ENCODE measurements at places on chromosomes 11 and 22. TPM values are rescaled to one million over a fixed set of nuclear protein-coding genes. Genes with fewer than 3 reads are reported as not detected.

The AQP11 gene
- total RNA-seq: 0.65 TPM

The OR8H2 gene
- not detected for total RNA-seq

The SPI1 gene
- not detected for total RNA-seq

The ISX gene
- not detected for total RNA-seq

The SUSD2 gene
- total RNA-seq: 25.3 TPM

The SCGB2A2 gene
- not detected for total RNA-seq

The OR51B4 gene
- total RNA-seq: not detected

The FOLR1 gene
- total RNA-seq: not detected

The DDTL gene
- total RNA-seq: not detected

The ELF5 gene
- total RNA-seq: not detected

The MED17 gene
- total RNA-seq: 24.4 TPM

The TOLLIP gene
- total RNA-seq: 32.6 TPM

The TREH gene
- not detected for total RNA-seq

The TPST2 gene
- total RNA-seq: 20.9 TPM

The FOSL1 gene
- 37.7 TPM for total RNA-seq

The OR4D5 gene
- total RNA-seq: not detected

The CCS gene
- 50.4 TPM for total RNA-seq

The TTC36 gene
- total RNA-seq: not detected

The ZFPL1 gene
- 67.3 TPM for total RNA-seq

The C1QTNF4 gene
- total RNA-seq: 0.90 TPM

The CLMP gene
- total RNA-seq: 178 TPM

The OR51B5 gene
- not detected for total RNA-seq

The EMSY gene
- total RNA-seq: 9.2 TPM

The BRSK2 gene
- 0.16 TPM for total RNA-seq

The POU2AF2 gene
- not detected for total RNA-seq

The ANO1 gene
- total RNA-seq: not detected

The GRAP2 gene
- not detected for total RNA-seq

The FAM180B gene
- not detected for total RNA-seq

The PIK3IP1 gene
- 12.1 TPM for total RNA-seq

The TMEM191B gene
- 0.97 TPM for total RNA-seq

The HDAC10 gene
- 19.1 TPM for total RNA-seq

The DBX1 gene
- total RNA-seq: not detected

The GANAB gene
- total RNA-seq: 339 TPM
